ENCODE measurements at places on chromosomes 6 and 20.
A peak's percentile ranks its signal among the peaks of the same experiment; 100 is the strongest.

DNA sequence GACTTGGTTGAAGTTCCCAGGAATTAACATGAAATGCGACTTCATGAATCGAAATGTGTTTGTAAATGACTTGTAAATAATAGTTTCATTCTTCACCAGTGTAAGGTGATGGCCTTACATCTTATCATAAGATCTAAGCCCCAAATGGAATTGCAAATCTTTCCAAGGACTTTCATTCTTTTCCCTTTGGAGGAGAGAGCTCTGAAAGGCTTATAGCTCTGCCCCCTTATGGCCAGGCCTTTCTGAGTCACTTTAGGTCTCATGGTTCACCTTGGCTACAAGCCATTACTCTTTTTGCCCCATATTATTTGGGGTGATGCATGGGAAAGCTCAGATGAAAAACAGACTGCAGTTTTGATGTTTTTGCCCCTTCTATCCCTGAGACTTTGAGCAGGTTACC is 209.1 kb upstream of the BMP2 start:
- peak; percentile 37 for DNase-seq

DNA sequence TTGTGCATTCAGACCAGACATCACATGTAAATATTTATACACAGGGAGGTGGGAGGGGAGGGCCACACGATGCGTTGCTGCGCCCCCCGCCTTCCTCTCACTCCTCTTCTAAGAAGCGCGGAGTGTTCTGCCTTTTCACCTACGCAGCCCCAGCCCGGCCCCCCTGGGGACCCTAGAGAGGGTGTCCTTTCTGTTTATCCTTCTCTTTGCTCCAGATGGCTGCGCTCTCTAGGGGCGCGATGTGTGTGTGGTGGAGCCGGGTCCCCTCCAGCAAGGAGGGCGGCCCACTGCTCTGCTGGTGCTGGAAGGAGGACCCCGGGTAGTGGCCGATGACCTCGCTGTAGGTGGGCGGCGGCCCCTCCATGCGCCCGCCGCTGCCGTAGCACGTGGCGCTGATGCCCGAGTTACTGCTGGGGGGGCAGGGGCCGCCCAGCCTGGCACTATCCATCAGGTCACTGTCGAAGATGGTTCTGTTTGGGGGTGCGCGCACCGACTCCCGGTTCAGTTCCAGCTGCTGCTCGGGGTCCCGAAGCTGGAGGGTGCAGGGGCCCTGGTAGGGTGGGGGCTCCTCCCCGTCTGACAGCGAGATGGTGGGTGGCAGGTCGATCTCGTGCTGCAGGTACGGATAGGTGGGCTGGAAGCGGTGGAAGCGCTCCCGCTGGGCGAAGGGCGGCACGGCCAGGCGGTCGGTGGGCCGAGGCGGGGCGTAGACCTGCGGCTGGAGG is 31.8 kb upstream of the ZBP1 start:
- DNase-seq, result no peak

GRCh38 chr6:145758113-145758512 is 22.8 kb upstream of the EPM2A start:
- DNase-seq, result no peak

DNA sequence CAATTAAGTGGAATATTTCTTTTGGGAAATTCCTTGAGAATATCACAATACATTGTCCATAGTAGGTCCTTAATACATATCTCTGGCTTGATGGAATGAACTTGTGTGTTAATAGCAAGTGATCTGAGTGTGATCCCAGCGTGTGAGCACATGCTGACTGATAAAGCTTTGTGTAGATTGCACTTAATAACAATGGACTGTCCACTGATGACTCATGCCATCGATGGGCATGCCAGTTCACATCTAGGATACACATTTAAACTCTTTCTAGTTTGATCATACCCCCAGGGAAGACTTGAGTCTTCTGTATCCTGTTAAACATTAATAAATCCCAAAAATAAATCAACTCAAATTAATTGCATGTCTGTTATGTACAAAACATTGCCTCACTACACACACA is 454.3 kb upstream of the SPTLC3 start:
- DNase-seq, result peak; percentile 5

DNA sequence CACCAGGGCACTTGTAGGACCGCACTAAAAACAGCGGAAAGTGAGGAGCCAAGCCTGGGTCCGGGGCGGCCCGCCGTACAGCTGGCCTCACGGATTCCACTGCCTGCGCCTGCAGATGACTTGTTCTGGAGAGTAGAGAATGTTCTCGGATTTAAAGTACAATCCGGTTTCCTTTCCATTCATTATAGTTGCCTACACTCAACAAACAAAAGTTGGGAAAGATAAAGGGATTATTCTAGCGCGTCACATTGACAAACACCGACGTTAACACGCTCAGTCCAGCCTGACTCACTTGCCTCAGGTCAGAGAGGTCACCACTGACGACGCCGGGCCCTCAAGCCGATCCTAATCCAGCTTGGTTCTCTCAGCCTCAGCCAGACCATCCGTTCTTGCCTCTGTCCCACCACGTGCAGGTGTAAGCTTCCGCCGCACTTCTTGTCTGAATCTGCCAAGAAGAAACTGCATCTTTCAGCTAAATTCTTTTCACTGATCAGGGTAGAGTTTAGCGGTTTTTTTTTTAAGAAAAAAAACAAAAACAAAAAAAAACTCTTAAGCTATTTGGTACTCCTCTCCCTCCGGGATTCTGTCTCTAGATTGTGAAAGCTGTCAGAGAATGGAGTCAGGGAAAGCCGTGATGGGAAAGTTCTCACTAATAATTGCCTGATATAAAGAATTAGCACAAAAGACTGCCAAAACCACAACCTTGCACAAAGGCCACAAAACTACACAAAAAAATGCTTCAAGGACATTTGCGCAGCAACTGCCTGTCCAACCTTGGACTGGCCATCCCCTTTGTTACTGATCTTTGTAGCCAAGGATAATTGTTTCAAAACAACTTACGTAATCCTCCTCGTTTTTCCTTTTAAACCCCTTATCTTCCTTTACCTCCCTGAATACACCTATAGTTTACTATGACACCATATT is 1.1 kb upstream of the PHF10 start:
- peak; percentile 84 for DNase-seq

DNA sequence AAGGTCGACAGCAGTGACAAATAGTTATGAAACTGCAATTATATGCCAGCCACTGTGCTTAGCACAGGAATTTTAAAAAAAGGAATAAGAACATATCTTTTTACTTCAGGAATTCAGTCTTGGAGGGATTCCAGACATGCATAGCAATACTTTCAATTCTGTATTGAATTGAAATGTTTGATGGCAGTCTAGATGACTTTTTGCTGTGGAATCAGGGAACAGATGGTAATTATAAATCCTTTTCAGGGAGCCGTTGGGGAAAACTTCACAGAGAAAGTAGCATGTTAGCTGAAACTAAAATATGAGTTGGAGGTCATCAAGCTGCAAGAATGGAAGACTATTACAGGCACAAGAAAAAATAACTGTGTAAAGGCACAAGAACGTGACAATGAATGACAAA is 74.8 kb downstream of the IMPG1 start:
- DNase-seq, result no peak

- DNase-seq, result peak; percentile 72
Observed at GRCh38 chr20:1391640-1392442, 1.0 kb downstream of the FKBP1A start.

GRCh38 chr20:38714308-38714707 is 10.0 kb upstream of the SLC32A1 start:
- no peak for DNase-seq

- no peak for DNase-seq
Observed at GRCh38 chr6:123990376-123990775, 186.7 kb downstream of the NKAIN2 start.

GRCh38 chr20:3987296-3987695 is 28.1 kb downstream of the RNF24 start:
- DNase-seq, result no peak

- DNase-seq, result peak; percentile 100
Observed at GRCh38 chr6:43013843-43014433, at the start of the genes KLHDC3 and MEA1. KLHDC3 (plus strand) TSS chr6:43014249; CDS start chr6:43017193, 2,944 bp downstream. MEA1 (minus strand) TSS chr6:43013946; CDS start chr6:43013813, 133 bp downstream.

- no peak for DNase-seq
Observed at GRCh38 chr6:118263921-118264486, 284.1 kb upstream of the PLN start.

GRCh38 chr6:1080453-1081337 is 231.2 kb upstream of the FOXQ1 start:
- DNase-seq, result no peak

DNA sequence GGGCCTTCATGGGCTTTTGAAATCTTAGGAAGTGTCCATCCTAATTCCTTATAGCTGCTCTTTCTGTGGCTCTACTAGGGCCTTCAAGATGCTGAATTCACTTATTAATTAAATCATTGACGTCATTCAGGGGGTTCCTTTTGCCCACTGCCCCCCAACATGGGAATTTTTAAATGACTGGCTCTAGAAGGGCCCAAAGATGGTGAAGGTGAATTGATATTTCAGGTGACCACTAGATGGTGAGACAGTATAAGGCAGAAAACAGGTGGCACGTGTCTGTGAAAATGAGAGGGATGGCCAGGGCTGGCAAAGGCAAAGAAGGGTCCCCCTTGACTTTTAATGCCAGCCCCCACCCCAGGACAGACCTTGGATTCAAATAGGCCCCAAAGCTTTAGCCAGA is 11.8 kb downstream of the GNAS start:
- DNase-seq, result peak; percentile 25

DNA sequence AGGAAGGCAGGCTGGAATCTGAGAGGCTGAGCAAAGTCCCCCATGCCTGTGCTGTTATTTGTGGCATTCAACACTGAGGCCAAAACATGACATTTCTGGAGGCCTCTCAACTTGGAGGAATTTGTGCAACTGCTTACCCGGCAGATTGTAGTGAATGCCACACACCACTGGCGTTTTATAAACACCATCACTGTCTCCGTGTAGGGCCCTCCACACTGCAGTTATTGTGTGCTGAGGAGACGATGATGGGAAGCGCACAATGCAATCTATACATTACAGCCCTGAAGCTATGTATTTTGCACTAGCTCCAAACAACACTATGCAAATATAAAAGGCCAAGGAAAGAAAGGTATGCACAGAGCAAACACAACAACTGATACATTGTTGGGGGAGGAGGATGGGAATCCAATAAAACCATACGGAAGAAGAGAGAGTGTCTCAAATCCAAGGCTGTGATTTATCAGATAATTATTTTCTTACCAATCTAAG is 106.5 kb downstream of the SMLR1 start:
- peak; percentile 28 for DNase-seq

- peak; percentile 94 for DNase-seq
Observed at GRCh38 chr20:49674383-49675352, 39.0 kb downstream of the B4GALT5 start.

- DNase-seq, result no peak
Observed at GRCh38 chr20:36624068-36624943, 18.7 kb downstream of the RAB5IF start.

DNA sequence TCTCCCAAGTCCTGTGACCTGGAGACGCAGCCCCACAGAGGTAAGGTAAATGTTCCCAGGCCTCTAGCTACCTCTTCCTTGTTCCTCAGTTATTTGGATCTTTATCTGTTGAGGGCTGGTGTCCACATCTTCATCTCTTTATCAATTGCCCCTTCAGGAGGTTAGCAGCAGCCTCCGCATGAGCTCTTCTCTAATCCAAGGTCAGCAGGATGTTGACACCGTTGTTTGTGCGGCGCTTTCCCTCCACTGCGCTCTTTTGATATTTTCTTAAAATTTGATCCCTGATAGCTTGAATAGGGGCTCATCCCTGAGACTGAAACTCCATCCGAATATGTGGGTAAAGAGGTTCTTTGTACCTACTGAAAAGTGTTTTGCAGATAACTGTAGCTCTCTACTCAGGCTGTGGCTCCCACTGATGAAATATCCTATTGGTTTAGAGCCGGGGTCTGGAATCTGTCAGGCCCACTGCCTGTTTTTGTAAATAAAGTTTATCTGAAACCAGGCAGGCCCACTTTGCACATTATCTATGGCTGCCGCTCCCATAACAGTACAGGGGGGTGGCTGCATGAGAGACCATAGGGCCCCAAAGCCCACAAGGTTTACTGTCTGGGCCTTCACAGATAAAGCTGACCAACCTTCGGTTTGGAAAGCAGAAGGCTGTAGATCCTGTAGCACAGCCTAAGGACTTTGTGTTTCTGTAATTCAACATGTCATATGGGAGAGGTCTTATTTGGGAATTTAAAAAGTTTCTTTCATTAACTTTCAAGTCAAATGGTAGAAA is 362.6 kb downstream of the QKI start:
- no peak for DNase-seq

- DNase-seq, result no peak
Observed at GRCh38 chr6:39925931-39926290, 8.4 kb downstream of the MOCS1 start.

DNA sequence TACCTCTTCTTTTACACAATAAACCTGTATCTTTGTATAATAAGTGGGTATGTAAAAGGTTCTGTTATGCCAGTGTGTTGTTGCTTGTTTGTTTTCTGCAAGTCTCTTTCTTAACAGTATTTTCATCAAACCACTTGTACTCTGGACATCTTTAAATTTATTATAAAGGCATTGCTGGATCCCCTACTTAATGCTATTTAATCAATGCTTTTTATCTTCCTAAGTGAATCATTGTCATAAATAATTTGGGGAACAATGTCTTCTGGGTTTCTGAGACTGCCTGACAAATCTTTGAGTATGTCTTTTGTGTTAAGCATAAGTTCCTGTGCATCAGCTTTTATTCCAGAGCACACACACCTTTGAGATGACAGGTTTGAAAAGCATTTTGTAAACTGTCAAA is 64.7 kb downstream of the ITCH start:
- no peak for DNase-seq

DNA sequence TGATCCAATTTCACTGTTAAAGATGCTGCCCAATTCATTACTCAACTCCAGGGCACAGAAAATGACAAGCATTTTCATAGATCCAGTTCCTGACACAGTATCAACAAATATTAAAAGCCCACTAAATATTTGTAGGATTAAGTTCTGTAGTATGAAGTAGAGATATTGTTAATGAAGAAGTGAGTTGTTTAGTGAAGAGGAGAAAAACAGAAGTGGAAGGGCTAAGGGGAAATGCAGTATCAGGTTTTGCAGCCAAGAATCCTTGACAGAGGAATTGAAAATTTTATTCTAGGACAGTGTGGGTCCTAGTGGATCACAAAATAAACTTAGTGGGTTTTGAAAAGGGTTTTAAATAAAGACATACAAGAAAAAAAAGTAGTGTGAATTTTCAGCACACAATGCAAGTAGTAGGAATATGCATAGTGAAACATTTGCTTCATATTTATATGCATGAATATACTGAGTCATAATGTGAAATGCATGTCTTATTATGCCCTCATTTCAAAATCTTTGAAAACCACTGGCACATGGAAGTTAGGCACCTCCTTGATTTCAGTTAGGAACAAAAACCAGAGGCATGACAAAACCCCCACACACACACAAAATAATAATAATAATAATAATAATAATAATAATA is 338.6 kb downstream of the KHDRBS2 start:
- no peak for DNase-seq
